ENCODE measurements at places on chromosomes 5 and 9.

GRCh38 chr5:89435347-89435746 is 552.4 kb upstream of the MEF2C start:
- DNase-seq = no peak

DNA sequence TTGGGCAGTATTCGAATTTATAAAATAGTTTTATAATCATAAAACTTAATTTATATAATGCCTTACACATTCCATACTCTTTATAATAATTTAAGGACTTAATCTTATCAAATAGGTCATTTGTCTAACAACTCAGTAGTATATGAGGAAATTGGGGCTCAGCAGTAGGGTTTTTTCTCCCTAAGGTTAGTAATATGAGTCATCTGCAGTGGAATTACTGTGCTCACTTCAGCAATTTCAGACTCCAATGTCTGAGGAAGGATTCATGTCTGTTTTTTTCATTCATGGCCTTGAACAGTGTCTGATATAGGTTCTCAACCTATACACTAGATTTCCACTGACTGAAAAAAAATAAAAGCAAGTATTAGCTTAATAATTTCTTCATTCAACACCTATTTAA is 7.4 kb downstream of the DMRTA1 start:
- no peak for DNase-seq

DNA sequence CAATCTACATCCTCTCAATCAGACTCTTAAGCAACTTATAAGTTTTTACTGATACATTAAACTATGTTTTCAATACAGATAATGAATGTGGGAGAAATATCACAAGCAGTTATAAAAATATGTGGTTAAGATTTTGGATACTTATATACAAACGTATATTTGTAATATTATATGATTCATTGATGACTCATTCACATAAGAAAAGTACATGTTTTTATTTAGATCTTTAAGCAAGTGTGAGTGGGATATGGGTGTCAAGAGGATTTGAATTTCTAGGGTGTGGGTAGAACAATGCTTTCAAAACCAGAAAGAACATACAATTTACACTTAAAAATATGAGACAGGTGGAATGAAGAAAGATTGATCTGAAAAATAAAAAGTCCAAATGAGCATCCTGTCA is 36.1 kb upstream of the ISL1 start:
- DNase-seq = no peak

- no peak for DNase-seq
Observed at GRCh38 chr9:32706725-32707100, 71.2 kb upstream of the TAF1L start.
